HL-60 (cell line): ENCODE measurements at places on chromosomes 7 and 10.

GRCh38 chr10:96975136-96975535, 143.0 kb downstream of the LCOR start:
- DNase-seq, result no peak

DNA sequence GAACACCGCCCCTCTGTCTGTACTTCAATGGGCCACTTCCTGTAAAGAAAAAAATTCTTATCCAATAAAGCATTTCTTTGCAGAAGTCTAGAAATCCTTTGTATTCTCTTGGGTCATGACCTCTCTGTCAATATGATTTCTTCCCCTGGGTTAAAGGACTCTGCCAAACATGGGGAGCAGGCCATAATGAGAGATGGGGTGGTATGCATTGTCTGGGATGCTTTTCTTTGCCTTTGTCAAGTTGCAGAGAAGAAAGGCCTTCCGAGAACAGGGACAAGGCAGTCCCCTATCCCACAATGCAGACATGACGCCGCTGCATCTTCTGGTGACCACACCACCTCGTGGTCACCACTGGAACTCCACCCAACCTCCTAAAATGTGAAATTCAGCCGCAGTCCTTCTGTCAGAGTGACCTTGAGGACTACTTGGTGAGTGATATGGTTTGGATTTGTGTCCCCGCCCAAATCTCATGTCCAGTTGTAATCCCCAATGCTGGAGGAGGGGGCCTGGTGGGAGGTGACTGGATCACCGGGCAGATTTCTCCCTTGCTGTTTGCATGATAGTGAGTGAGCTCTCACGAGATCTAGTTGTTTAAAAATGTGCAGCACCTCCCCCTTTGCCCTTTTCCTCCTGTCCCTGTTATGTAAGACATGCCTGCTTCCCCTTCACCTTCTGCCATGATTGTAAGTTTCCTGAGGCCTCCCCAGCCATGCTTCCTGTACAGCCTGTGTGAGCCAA, 15.2 kb upstream of the FRMPD2 start:
- DNase-seq, result no peak

DNA sequence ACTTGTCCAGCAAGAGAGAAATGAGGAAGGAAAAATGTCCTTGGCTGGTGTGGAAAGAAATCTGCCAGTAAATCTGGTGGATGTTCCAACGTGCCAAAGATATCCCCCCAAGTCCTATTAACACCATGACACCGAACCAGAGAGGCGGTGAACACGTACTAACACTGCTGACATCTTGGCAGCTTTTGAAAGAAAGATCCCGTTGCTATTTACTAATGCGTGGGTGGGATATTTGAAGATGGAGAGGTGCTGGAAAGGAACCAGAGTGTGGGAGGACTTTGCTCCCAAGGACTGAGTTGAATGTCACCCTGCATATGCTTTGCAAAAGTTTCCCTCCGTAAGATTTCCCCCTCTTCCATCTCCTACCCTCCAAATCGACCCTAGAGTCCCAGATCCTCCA, 7.9 kb downstream of the CCDC3 start:
- no peak for DNase-seq

- DNase-seq, result peak; percentile 4
Measured at GRCh38 chr10:6347391-6347951, 144.7 kb downstream of the PFKFB3 start.

DNA sequence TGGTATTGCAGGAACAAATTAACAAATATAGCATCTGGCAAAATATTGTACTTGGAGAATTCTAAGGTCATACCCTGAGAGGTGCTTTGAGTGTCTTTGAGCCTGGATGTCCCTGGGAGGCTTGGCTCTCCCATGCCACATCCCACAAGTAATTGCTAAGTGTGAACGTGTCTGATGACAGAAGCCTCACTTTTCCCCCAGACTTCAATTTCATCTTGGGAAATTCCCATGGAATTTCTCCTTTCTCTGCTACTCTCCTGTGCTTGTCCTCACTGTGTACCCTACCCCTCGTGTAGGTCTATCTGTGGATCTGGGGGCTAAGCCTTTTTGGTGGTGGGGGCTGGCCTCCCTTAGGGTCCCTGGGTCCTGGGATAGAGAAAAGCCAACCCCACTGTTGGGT, 293.3 kb downstream of the TCF7L2 start:
- DNase-seq, result no peak

- DNase-seq, result peak; percentile 78
Measured at GRCh38 chr10:48505394-48506112, 99.3 kb downstream of the ARHGAP22 start.

DNA sequence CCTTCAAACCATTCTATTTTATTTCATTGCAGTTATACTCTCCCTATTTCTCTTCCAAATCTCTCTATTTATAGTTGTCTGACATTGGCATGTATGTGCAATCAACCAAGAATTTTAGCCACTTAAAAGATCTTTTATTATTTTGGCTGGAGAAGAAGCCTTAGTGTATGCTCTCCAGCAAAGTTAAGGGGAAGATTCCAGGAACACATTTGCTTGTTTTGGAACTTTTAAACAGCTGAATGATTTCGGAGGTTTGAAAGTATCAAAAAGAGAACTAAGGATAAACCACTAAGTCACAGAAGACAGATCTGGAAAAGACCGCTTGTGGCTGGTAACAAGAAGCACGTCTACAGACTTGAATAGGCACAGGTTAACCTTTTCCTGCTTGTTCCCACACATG, 182.2 kb upstream of the FZD1 start:
- DNase-seq, result no peak

GRCh38 chr10:125881192-125881591, at the start of gene DHX32:
Gene DHX32, minus strand, starts transcription at chr10:125881292. Its CDS starts 468 bp downstream, at chr10:125880824.
- DNase-seq, result no peak

GRCh38 chr10:52940921-52941320, 168.3 kb upstream of the MBL2 start:
- no peak for DNase-seq

DNA sequence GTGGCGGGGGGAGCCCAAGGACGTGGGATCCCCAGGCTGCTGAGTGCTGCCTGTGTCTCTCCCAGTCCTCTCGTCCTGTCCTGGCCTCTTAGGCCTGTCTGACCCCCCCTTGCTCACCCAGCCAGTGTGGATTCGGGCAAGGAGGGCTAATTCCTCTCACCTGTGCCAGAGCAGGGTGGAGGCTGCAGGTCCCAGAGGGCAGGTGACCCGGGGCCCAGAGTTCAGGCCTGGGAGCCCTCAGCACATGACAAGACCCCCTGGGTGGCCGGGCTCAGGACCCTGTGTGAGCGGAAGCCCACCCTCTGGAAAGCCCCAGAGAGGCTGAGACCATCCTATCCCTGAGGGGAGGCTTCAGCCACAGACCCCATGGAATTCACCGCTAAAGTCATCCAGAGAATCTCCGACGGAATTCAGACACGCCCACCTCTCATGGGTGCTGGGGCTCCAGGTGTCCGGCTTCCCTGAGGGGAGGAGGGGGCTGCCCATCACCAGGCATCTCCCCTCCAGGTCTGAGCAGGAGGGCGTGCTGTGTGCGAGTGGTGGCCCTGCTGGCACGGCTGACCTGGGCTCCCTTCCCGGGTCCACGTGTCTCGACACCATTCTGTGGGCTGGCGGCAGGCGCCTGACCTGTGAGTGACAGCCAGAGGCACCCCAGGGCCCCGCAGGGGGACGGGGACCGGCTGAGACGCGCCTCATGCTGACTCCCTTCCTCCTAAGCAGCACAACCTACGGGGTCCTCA, 5.0 kb downstream of the KNDC1 start:
- DNase-seq, result no peak

GRCh38 chr10:63072951-63073350, 60.2 kb upstream of the NRBF2 start:
- no peak for DNase-seq

DNA sequence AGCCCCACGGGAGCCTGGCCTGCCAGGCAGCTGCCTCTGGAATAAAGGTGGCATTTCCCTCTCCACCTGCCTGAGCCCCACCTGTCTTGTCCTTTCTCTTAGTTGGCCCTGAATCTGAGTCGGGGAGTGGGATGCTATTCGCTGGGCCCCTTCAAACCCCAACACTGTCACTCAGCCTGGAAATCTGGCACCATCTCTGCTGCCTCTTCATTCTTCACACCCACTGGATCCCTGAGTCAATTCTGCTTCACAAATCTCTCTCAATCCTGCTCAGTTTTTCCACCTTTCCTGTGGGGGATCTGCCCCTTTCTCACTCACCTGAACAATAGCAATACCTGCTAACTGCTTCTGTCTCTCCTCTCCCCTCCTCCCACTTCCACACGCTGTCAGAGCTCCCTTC, 10.6 kb downstream of the CRTAC1 start:
- DNase-seq, result no peak

DNA sequence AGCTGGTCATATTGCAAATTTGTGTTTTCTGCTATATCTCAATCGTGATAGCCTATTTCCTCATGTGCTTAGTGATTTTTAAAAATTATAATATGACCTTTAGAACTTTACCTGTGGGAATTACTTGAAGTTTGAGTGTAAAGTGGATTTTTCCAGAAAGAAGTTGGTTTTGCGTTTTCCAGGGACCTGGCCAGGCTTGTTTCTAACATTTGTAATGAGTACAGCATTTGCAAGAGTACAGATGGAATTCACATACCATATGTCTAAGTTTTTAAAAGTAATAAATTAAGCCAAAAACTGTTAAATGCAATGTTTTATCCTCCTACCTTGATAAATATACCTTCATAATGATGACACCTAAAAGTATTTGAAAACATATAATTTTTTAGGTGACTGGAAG, 443.2 kb downstream of the REEP3 start:
- no peak for DNase-seq

DNA sequence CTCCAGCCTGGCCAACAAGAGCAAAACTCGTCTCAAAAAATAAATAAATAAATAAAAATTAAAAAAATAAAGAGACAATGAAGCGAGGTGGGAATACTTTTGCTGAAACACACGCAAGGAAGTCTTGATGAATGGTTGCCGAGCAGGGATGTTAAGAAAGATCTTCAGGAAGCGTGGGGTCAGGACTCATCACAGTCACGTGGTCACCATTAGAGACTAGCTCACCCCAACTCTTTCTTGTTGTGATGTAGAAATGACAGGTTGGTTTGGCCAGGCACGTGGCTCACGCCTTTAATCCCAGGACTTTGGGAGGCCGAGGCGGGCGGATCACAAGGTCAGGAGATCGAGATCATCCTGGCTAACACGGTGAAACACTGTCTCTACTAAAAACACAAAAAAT, 28.9 kb upstream of the BAIAP2L1 start:
- DNase-seq, result no peak

DNA sequence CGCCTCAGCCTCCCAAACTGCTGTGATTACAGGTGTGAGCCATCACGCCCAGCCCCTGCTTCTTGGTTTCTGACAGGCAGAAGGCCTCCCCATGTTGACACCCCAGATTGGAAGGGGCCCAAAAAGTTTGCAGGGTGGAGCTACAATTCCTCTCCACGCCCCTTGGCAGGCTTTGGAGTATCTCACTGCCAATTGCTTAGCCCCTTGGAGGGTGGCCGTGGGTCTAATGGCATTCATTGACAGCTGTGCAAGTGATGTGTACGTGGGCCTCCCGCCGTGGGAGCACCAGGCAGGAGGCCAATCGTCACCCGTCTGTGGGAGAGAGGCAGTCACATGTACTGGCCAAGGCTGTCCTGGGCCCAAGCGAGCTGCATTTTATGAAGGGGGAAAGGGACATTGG, 73.7 kb upstream of the PPIF start:
- no peak for DNase-seq

DNA sequence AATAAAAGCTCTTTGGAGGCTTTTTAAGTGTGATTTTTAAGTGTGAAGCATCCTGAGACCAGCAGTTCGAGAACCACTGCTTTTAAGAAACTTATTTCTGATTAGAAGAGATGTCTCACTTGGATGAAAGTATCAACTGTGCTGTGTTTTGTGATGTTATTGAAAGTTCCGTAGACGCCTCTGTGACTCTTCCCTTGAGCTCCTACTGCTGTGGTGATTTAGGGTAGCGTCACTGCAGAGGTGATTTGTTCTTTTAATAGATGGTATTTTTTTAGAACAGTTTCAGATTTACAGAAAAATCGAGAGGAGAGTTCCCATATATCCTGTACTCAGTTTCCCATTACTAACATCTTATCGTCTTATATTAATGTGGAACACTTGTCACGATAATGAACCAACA, 29.5 kb downstream of the FBH1 start:
- no peak for DNase-seq

- DNase-seq, result no peak
Measured at GRCh38 chr10:133445751-133446708, 7.7 kb upstream of the SCART1 start.

DNA sequence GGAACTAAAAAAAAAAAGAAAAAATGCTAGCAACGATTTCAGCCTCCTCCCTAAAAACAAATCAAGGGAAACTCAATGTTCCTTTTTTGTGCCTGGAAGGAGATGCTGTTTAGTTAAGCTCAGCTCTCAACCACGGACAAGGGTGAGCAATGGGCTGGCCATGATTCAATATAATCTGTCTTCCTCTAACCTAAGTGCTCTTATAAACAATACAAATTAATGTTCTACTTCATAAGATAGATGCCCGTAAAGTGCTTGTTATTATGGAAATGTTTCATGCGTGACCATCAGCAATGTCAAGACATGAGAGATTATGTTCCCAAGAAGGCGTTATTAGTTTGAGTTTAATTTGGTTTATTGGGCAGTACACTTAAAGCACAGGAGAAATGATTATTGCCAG, 320.3 kb downstream of the SFMBT2 start:
- DNase-seq, result no peak

DNA sequence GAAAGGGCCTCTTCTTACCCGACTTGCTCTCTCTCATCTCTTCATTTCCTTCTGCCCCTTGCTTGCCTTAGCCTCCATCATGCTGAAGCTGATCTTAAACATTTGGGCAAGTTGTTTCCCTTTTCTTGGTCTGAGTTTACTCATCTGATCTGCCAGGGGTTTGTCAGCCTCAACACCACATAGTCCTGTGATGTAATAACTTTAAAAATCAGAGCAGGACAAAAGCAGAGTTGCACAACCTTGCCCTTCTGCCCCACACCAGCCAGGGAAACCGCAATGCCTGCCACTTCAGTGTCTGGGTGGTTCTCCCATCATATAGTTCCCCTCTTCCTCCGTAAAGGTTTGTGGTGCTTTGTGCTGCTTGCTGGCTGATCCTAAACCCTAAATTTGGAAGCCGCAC, 9.9 kb upstream of the LIPM start:
- peak; percentile 90 for DNase-seq

- no peak for DNase-seq
Measured at GRCh38 chr7:39413636-39414223, 152.5 kb upstream of the YAE1 start.

- peak; percentile 2 for DNase-seq
Measured at GRCh38 chr10:11286261-11286852, 268.7 kb downstream of the CELF2 start.

GRCh38 chr10:132762267-132762666, 23.7 kb downstream of the NKX6-2 start:
- DNase-seq, result no peak
